Bronchial smooth muscle cell (primary cell): ENCODE measurements at places on chromosomes 1 and 21. TPM values are rescaled to one million over a fixed set of nuclear protein-coding genes. Genes with fewer than 3 reads are reported as not detected.

Gene ST6GALNAC5
- total RNA-seq, result under 0.01 TPM in 1 of 2 replicates, not detected in the other

Gene TAF12
- total RNA-seq, result 53.9 and 70.2 TPM in 2 replicates

Gene ERO1B
- total RNA-seq, result 0.63 and 1.0 TPM in 2 replicates

Gene AMPD1
- not detected in 2 replicates for total RNA-seq

Gene CLIC6
- 0.16 and 0.52 TPM in 2 replicates for total RNA-seq

Gene OR2L2
- total RNA-seq, result not detected in 2 replicates

Gene GJA4
- not detected in 2 replicates for total RNA-seq

Gene SIPA1L2
- 6.0 and 12.5 TPM in 2 replicates for total RNA-seq

Gene ACTA1
- total RNA-seq, result not detected in 2 replicates

Gene RAB3GAP2
- 29.0 and 33.0 TPM in 2 replicates for total RNA-seq

Gene GOLT1A
- not detected in 2 replicates for total RNA-seq

Gene ANXA9
- total RNA-seq, result 0.63 TPM in 1 of 2 replicates, not detected in the other

Gene DIO1
- total RNA-seq, result not detected in 2 replicates

Gene CHI3L1
- total RNA-seq, result 1.1 and 4.4 TPM in 2 replicates

Gene PPP1R12B
- 9.6 and 14.6 TPM in 2 replicates for total RNA-seq

Gene FAM72C
- 0.09 and 0.16 TPM in 2 replicates for total RNA-seq

Gene SHE
- total RNA-seq, result under 0.01 TPM in 2 replicates

Gene POGK
- total RNA-seq, result 13.6 and 14.1 TPM in 2 replicates

Gene A3GALT2
- not detected in 2 replicates for total RNA-seq

Gene HRNR
- not detected in 2 replicates for total RNA-seq

Gene TMEM54
- total RNA-seq, result 27.9 and 55.5 TPM in 2 replicates

Gene BARHL2
- total RNA-seq, result not detected in 2 replicates

Gene RBM34
- total RNA-seq, result 45.8 and 61.9 TPM in 2 replicates

Gene PTGER3
- total RNA-seq, result 0.47 and 2.6 TPM in 2 replicates

Gene STMN1
- total RNA-seq, result 13.4 and 47.1 TPM in 2 replicates

Gene TIAM1
- total RNA-seq, result 2.6 and 6.0 TPM in 2 replicates

Gene RGS5
- total RNA-seq, result 2.8 and 5.6 TPM in 2 replicates

Gene AMY1B
- not detected in 2 replicates for total RNA-seq

Gene COL6A2
- 1,128 and 2,830 TPM in 2 replicates for total RNA-seq

Gene SPRR3
- 0.43 TPM in 1 of 2 replicates, not detected in the other for total RNA-seq

Gene SELL
- total RNA-seq, result 0.09 and 0.16 TPM in 2 replicates

Gene INAVA
- under 0.01 and 0.09 TPM in 2 replicates for total RNA-seq

Gene PRRX1
- 71.4 and 134 TPM in 2 replicates for total RNA-seq

Gene WNT2B
- 4.6 and 5.7 TPM in 2 replicates for total RNA-seq

Gene C8A
- not detected in 2 replicates for total RNA-seq

Gene APCS
- not detected in 2 replicates for total RNA-seq

Gene RIMKLA
- total RNA-seq, result under 0.01 TPM in 1 of 2 replicates, not detected in the other

Gene INSRR
- total RNA-seq, result under 0.01 TPM in 1 of 2 replicates, not detected in the other

Gene RIMS3
- 0.16 and 0.17 TPM in 2 replicates for total RNA-seq

Gene KLF17
- total RNA-seq, result 0.16 TPM in 1 of 2 replicates, not detected in the other

Gene LTN1
- total RNA-seq, result 11.8 and 18.4 TPM in 2 replicates

Gene CNIH3
- total RNA-seq, result 25.0 and 28.2 TPM in 2 replicates

Gene MYBPH
- 0.16 and 0.26 TPM in 2 replicates for total RNA-seq

Gene SDHC
- 17.0 and 23.4 TPM in 2 replicates for total RNA-seq

Gene C1orf115
- 0.09 and 0.16 TPM in 2 replicates for total RNA-seq

Gene IL10
- not detected in 2 replicates for total RNA-seq

Gene TCHHL1
- not detected in 2 replicates for total RNA-seq

Gene MCOLN3
- 0.43 and 6.9 TPM in 2 replicates for total RNA-seq

Gene SPRR1B
- 0.17 TPM in 1 of 2 replicates, not detected in the other for total RNA-seq

Gene DUSP23
- total RNA-seq, result 14.1 and 14.5 TPM in 2 replicates

Gene DDI2
- 8.0 and 9.1 TPM in 2 replicates for total RNA-seq

Gene LMOD1
- total RNA-seq, result 3.5 and 11.8 TPM in 2 replicates

Gene H6PD
- 21.0 and 25.4 TPM in 2 replicates for total RNA-seq

Gene TINAGL1
- 0.94 and 2.4 TPM in 2 replicates for total RNA-seq
